ENCODE measurements at places on chromosomes 3 and 15. TPM values are rescaled to one million over a fixed set of nuclear protein-coding genes. Genes with fewer than 3 reads are reported as not detected.

The IGF1R gene
- total RNA-seq, result 13.5 TPM

DNA sequence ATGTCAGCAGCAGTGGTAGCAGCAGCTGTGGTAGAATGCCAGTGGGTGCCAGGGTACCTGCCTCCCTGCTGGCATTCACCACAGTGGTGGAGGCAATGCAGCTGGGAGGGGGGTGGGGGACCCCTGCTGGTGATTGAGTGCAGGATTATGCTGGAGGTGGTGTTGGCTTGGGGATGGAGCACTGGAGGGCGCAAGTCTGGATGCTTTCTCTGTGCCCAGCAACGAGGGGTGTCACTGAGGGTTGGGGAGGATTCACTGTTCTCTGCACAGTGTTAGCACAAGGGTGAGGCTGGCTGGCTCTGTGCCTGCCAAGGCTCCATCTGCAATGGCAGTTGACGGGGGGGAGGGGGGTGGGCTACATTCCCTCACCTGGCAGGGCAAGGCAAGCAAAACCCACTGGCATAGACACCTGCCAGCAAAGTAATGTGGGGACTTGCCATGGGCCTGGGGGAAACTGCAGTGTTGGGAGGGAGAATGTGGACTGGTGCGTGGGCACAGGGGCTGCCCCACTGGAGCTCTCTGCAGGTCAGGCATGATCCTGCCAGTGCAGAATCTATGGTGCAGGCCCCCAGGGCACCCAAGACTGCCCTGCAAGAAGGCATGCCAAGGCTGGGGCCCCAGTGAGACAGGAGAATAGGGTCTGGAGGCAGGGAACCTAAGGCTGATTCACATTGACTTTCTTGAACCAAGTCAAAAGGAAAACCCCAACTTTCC lies 64.3 kb downstream of the MINDY4B start:
- no peak for DNase-seq

The GPR27 gene
- total RNA-seq, result not detected

DNA sequence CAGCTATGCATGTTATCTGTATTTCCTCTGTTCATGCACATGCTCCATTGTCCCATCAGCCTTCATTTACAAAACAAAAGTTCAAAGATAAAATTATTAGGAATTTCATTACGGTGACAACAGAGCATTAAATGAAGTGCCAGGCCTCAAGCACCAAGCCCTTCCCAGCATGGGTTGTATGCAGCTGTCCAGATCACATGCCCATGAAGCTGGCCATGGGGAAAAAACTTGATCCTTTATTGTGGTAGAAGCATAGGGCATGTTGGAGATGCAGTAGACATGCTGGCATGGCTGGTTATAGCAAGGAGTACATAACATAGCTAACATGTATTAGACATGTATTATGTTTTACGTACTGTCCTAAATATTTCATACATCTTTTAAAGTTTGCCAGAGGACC lies 4.1 kb upstream of the THRB start:
- no peak for DNase-seq

DNA sequence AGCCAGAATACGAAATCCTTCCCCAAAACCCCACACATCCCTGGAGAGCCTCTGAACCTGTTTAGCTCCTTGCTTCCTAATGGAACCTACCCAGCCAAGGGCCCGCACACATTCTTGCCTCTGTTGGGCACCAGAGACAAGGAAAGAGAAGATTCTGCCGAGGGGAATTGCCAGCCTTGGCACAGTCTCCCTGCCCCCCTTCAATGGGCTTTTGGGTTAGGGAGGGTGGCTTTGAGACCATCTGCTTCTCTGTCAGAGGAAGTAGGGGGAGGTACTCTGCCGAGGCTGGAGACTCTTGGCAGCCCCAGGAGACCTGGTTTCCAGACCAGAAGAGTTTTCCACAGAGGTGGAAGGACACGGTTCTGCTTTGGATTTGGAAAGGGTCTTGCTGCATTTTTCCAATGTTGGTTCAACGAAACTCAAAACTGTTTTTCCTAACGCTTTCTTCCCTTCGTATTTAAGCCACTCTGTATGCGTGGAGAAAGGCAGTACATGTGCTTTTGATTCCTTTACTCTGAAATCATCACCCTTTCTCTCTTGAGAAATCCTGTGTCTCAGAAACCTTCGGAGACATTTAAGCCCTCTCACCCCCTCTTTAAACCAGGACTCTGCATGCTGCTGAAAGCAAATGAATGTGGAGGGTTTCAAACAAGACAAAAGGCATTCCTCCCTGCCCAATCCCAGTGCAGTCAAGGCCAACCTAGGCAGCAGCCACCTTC lies 78.8 kb upstream of the PRR23C start:
- no peak for DNase-seq

DNA sequence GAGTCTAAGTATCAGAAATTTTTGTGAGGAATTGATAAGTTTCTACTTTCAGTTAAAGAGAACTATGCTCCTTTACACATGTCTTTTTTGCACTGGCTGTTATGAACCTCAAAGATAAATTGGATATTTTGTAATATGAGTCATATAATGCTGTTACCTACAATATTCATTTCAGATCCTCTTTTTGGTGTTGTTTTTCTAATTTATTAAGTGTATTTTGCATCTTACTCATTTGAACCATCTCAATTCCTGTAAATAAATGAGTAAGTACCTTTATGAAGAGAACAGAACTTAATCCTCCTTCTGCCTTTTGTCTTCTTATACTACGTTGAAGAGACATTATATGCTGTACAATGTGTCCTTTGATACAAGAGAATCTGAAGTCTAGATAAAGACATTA lies 74.4 kb downstream of the ZIC1 start:
- no peak for DNase-seq

The ARPP21 gene
- not detected for total RNA-seq

DNA sequence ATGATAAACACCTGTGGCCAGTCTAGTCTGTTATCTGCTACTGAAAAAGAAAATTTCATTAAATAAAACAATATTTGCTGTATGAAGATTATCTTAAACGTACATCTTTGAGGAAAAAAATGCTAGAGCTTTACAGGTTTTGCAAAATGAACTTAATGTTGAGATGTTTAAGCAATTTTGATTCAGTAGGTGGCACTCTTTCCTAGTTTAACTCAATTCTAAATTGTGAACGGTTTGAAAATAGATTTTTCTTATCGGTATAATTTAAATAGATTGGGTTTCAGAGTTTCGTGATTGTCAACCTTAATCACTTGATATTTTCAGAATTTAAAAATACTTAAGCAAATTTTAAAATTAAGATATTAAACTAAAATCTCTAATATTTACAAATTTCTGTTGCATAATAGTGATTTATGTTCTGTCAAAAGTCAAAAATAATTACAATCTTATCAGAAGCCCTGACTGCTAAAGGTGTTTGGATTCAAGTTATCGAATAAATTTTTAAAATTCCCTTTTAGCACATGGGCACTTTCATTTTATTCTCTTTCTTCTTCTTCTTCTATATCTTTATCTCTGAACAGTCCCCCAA lies 7.0 kb upstream of the RNF111 start:
- DNase-seq, result peak; percentile 69

DNA sequence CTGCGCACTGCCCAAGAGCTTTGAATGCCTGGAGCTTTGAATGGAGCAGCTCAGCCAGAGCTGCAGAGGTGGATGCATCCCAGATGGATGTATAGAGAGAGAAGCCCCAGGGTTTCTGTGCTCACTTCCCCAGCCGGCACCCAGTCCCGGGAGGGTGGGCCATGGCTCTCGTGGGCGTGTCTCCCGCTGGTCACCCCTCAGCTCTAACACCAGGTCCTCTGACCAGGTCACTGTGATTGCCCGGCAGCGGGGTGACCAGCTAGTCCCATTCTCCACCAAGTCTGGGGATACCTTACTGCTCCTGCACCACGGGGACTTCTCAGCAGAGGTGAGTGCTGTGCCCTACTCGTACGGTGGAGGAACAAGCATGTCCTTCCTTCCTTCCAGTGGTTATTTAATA lies 10.7 kb downstream of the TMEM43 start:
- DNase-seq, result no peak

The AADACL2 gene
- not detected for total RNA-seq

GRCh38 chr3:94596141-94596540 lies 533.3 kb downstream of the NSUN3 start:
- no peak for DNase-seq

DNA sequence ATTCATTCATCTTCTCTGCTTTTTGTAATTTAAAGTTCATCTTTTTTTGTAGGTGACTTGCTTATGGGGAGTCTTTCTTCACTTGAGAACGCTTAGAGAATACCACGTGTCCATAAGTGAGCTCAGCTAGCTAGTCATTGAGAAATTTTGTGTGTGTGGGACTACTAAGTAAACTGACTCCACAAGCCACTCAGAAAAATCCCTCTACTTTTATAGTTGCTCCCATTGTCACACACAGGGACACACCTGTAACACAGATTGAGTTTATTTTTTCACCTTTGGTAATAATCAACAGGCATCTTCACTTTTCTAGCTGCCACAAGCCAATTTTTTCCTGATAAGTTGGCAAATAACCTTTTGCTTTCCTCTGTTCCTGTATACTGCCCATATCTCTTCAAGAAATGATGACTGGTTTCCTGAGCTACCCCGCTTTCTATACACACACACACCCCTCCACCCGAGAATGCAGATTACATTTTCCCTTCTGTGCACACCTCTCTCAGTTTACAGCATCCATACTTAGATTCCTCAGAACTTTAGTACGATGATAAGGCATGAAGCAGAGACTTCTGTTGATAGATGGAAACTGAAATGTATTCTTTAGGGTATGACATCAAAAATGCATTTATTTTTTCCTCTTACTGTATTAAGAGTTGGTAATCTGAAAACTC lies 4.6 kb downstream of the TSC22D2 start:
- DNase-seq, result peak; percentile 28

- DNase-seq, result no peak
Observed at GRCh38 chr3:11080492-11080891, 73.8 kb upstream of the HRH1 start.

DNA sequence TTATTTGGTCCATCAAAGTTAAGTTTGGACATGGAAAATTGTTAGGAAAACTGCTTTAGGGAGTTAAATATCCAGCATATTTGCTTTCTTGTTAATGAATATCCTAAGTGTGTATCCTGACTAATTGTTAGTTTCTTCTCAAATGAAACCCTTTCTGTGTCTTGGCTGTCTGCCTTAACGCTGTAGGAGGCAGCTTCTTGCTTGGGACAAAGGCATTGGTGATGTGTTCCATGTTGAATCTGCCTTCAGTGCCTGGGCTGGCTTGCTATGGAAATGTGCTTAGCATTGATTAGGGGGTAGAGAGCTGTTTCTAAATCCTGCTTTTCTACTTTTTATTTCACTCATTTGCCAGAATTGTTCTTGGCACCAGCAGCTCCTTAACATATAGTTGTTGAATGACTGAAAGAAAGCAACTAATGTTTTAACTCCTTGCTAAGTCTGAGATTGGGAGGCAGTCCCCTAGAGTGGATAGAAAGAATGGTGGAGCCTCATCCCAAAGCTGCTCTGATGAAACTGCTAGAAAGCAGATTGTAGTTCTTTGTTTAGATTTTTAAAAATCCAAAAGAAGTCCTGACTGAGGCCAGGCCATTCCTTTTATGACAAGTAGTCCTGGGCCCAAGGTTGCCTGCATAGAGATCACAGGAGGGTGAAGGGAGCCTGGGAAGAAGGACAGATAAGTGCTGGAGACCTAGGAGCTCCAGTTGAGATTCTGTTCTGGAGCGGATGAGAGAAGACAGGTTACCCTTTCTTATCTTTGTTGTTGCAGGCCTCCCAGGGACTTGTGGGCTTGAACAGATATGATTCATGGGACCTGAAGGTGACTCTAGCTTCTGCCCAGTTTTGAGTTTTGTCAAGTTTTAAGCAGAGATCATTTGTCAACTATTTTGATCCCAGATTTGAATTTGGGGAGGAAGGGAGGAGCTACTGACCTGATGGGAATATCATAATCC lies 39.3 kb downstream of the OXNAD1 start:
- DNase-seq, result no peak

- DNase-seq, result no peak
Observed at GRCh38 chr15:50168783-50169411, 13.1 kb upstream of the SLC27A2 start.

Data from lung microvascular endothelial cell (primary cell).